Cardiac muscle cell (in vitro differentiated cells and primary cell): ENCODE measurements at places on chromosomes 12 and 14. TPM values are rescaled to one million over a fixed set of nuclear protein-coding genes. Genes with fewer than 3 reads are reported as not detected.

Gene RNASE7
- not detected in 2 replicates for total RNA-seq

Gene TAS2R50
- total RNA-seq = 1.1 and 1.9 TPM in 2 replicates

Gene KRT6A
- total RNA-seq = not detected in 2 replicates

Gene GLIPR1
- 0.03 and 0.53 TPM in 2 replicates for total RNA-seq

Gene SLC2A13
- total RNA-seq = 12.8 and 13.8 TPM in 2 replicates

Gene PTPRR
- total RNA-seq = not detected in 2 replicates

Gene PMEL
- 9.0 and 11.3 TPM in 2 replicates for total RNA-seq

Gene SLC2A14
- total RNA-seq = 0.07 TPM in 1 of 2 replicates, not detected in the other

- H3K27ac ChIP-seq = no peak overlapping the region
- H3K27me3 ChIP-seq = no peaks in the 10 kb centered on the region
- H3K36me3 ChIP-seq = no peaks in the 10 kb centered on the region
- DNase-seq = peak; percentile 94
Measured at GRCh38 chr14:90087433-90087832, 25.6 kb downstream of the KCNK13 start.

- H3K27me3 ChIP-seq = no peaks in the 10 kb centered on the region
- DNase-seq = no peak
Measured at GRCh38 chr12:131617596-131618302, 93.1 kb upstream of the SFSWAP start.

DNA sequence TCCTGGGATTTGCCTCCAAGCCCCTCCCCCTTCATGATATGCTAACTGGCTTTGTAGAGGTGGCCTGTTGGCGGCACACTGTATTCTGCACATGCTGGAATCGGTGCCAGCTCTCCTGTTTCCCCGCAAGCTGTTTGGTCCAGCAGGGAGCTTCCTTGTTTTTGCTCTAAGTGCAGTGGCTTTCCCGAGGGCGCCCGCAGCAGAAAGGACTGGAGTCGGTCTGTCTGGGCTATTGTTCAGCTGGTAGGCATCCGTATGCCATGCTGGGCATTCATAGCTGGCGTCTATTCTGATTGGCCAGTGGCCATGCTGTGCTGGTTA is 88.9 kb upstream of the MED13L start:
- H3K36me3 ChIP-seq = no peaks in the 10 kb centered on the region
- H3K4me3 ChIP-seq = no peak overlapping the region
- no peak for DNase-seq
- H3K27ac ChIP-seq = no peak overlapping the region

DNA sequence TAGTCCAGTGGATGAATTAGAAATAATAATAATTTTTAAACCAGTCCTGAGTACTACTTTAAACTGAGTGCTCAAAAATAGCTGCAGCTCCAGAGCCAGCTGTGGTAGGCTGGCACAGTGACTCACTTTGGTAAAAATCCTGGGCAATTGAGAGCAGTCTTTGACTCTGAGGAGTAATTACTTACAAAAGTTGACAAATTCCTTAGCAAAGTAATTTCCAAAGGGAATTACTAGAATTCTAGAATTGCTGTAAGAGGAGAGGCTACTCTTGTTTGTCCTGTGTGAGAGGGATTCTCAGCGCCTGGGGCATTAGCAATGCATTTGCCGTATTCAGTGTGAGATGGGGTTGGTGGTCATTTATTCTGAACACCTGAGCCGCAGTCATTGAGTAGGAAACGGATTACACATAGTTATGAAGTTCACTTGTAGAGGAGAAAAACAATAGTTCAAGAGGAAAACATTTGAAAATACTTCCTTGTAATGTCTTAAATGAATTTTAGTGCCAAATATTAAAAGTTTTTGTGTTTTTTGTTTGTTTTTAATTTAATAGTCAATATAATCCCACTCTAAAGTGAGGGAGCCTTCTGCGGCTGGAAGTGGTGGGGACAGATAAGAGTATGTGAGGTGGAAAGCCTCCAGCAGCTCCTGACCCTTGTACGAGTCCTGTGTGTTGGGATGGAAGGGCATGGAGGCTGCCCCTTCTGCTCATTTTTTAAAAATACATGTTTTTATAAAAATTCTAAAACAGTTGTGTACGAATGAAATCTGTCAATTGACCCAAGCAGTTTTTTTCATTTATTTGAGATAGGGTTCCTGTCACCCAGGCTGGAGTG is 41.9 kb downstream of the EID3 start:
- peaks cover 29% of the 10 kb centered on the region for H3K36me3 ChIP-seq
- no peak for DNase-seq
- no peaks in the 10 kb centered on the region for H3K27me3 ChIP-seq
- no peaks in the 10 kb centered on the region for H3K4me1 ChIP-seq
- H3K4me3 ChIP-seq = no peak overlapping the region

- no peaks in the 10 kb centered on the region for H3K27me3 ChIP-seq
- H3K27ac ChIP-seq = no peak overlapping the region
- H3K4me1 ChIP-seq = no peaks in the 10 kb centered on the region
- H3K4me3 ChIP-seq = no peak overlapping the region
- H3K36me3 ChIP-seq = no peaks in the 10 kb centered on the region
Measured at GRCh38 chr14:98952593-98953350, 319.2 kb downstream of the BCL11B start.

DNA sequence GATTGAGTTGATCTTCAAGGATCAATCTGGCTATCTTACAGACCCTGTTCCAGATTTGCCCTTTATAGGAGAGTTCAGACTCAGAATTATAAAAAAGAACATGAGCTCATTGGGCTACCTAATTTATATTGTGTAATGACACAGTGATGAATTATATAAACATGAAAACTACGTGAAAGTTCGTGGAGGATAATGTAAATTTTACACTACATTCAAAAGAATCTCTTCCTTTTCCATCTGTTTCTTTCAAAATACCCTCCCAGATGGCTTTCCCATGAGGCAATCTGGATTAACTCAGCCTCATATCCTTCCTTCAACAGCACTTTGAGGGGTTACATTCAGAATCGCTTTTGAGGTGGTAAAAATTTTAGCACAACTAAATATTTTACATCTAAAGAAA is 129.3 kb downstream of the HMGA2 start:
- H3K36me3 ChIP-seq = no peaks in the 10 kb centered on the region
- DNase-seq = no peak
- no peak overlapping the region for H3K4me3 ChIP-seq
- H3K27me3 ChIP-seq = no peaks in the 10 kb centered on the region
- H3K4me1 ChIP-seq = no peaks in the 10 kb centered on the region

DNA sequence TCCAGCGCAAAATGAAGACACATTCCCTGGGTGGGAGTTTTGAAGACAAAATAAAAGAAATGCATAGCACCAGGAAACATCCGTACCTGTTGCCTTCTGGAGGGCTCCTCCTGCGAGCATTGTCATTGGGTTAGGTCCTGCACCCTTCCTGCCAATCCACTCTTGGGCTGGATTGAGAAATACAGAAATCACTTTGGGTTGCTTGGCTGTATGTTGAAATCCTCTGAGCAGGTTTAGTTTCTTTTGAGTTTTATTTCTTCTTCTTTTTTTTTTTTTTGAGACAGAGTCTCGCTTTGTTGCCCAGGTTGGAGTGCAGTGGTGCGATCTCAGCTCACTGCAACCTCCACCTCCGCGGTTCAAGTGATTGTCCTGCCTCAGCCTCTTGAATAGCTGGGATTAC is 67.6 kb downstream of the ARF6 start:
- DNase-seq = no peak
- no peak overlapping the region for H3K4me3 ChIP-seq
- H3K27me3 ChIP-seq = no peaks in the 10 kb centered on the region
- H3K27ac ChIP-seq = no peak overlapping the region

GRCh38 chr14:46381674-46382073 is 269.9 kb downstream of the RPL10L start:
- no peaks in the 10 kb centered on the region for H3K27me3 ChIP-seq
- H3K27ac ChIP-seq = no peak overlapping the region
- no peaks in the 10 kb centered on the region for H3K4me1 ChIP-seq
- no peak overlapping the region for H3K4me3 ChIP-seq

DNA sequence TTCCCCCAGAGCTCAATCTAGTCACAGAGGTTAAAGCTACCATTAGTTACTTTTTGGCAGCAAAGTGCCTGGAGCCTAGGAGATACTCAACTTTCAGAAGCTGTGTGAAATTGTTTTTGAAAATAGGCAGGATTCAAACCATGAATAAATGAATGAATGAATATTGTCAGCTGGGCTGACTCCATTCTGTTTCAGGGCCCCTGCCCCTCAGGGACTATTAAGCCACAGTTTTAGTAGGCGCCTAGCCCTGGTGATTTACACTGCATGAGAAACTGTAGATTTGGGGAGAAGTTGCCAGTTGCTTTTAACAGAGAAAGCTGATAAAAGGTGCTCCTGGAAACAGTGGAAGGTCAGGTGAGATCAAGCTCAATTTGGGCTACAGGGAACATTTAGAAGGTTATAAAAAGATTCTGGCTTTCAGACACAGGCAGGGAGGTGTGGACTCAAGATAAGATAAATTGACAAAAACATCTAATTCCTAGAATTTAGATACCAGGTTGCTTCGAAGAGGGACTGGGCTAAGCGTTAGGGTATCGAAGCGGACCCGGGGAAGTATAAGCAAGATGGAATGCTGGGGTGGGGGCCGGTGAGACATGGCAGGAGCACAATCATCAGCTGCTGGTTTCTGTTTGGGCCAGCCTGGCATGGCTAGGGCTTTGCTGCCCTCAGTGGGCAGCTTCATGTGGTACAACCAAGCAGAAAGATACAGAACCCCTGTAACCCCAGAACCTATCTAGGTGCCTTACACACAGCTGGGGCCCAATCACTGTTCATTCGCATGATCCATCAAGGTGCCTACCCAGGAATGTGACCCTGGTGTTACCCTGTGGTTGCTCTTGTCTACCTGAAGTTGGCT is 14.9 kb upstream of the CELA1 start:
- no peaks in the 10 kb centered on the region for H3K27me3 ChIP-seq
- H3K4me3 ChIP-seq = no peak overlapping the region
- no peaks in the 10 kb centered on the region for H3K36me3 ChIP-seq
- no peak overlapping the region for H3K27ac ChIP-seq

- no peak overlapping the region for H3K4me3 ChIP-seq
- no peaks in the 10 kb centered on the region for H3K36me3 ChIP-seq
- no peak for DNase-seq
- H3K4me1 ChIP-seq = no peaks in the 10 kb centered on the region
Measured at GRCh38 chr14:82963756-82964155, 1430.1 kb upstream of the SEL1L start.
